ENCODE measurements at places on chromosomes 2 and 18. TPM values are rescaled to one million over a fixed set of nuclear protein-coding genes. Genes with fewer than 3 reads are reported as not detected.

RND3 gene
- total RNA-seq, result 10.6 TPM

GPR39 gene
- total RNA-seq, result 7.3 TPM

HOXD10 gene
- 0.26 TPM for total RNA-seq

TTN gene
- 26.5 TPM for total RNA-seq

KIF5C gene
- total RNA-seq, result 2.6 TPM

SERPINB13 gene
- total RNA-seq, result not detected

KCNF1 gene
- total RNA-seq, result not detected

CRYBA2 gene
- 23.1 TPM for total RNA-seq

VAMP5 gene
- total RNA-seq, result 10.4 TPM

PSMA8 gene
- not detected for total RNA-seq
